ENCODE measurements at places on chromosomes 2 and 18.

DNA sequence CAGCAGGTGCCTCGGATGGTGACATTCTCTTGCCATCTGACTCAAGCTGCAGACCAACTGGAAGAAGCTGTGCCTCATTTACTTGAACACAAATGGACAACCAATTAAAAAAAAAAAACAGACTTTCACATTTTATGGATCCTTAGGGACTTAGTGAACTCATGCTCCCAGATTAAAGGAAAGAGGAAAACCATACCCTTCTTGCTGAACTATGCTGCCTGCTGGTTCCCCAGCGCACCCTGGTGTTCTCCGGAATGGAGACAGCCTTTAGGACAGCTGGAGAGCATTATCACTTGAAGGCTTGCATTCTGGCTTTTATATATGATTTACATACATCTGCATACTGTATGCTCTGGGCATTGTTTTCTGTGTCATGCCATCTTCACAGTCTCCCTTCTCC, 370.7 kb downstream of the SLC4A3 start:
- DNase-seq = no peak

- DNase-seq = no peak
Measured at GRCh38 chr2:1502891-1503304, 89.6 kb downstream of the TPO start.

- DNase-seq = no peak
Measured at GRCh38 chr18:50377061-50377798, 2.4 kb downstream of the SKA1 start.

GRCh38 chr18:68826121-68826520, 28.2 kb downstream of the CCDC102B start:
- no peak for DNase-seq

DNA sequence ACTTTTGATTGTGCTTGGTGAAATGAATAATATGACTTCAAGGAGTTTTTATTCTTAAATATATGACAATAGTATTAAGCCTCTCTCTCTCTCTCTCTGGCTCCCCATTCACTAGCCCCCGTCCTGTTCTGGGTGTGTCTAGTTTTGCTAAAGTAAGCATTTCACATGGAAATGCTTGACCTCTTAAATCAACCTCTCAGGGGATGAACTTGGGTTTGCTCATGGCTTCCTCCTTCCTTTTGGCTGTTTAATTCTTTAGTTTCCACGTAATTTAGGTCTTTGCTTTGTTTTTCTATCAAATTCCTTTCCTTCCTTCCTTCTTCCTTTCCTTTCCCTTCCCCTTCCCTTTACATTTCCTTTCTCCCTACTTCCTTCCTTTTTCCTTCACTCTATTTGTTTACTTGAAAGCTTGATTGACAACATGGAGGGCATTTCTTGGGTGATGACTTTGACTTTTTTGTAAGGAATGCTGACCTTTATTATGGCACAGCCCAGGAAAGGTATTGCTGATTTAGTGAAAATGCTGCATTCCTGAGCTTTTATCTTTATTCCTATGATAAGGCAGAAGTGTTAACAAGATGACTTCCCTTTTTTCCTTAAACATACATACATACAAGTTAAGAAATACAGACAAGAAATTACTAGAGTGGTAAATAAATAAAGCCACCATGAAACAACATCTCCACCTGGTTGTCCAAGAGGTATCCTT, 3.6 kb downstream of the DPP4 start:
- DNase-seq = no peak

- DNase-seq = no peak
Measured at GRCh38 chr2:42191285-42192009, 22.3 kb downstream of the EML4 start.

DNA sequence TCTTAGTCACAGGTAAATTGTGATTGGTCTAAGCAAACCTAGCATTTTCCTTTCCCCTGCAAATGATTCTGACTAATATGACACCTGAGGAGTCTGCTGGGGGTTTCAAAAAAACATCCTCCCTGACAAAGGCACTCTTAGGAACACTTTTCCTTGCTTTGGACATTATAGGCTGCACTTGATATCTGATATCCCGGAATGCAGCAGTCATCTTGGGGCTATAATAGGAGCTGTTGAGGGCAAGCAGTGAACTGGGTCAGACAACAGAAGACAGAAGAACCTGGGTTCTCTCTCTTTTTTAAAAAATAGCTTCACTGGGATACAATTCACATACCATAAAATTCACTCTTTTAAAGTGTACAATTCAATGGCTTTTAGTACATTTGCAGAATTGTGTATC, 229.3 kb downstream of the RAB3GAP1 start:
- DNase-seq = no peak

DNA sequence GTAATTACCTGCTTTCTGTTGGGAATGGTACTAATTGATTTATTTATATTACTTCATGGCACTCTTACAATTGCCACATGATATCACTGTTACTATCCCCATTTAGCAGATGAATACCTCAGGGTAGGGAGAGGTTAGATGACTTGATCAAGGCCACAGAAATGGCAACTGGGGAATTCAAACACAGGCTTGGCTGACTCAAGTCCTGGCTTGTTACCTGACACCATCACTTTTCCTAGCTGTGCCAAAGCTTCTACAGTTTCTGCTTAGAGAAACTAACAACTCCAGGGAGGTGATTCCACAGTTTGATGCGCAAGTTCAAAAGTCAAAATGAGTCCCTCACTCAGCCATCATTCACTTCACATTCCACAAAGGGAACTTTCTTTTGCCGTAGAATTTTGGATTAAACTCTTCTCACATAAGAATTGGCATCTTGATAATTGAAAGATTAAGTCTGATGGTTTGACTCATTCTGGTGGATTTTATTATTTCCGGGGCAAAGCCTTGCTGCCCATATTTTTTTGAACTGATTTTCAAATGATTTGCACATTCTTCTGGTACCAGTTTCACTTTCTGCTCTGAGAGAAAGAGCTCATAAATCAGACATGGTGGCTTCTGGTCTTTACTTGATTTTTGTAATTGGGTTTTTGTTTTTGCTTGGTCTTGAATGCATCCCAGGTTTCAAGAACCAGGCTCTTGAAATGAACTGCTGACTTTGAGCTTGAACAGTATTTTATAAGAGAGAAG, 656.8 kb downstream of the BCL11A start:
- DNase-seq = no peak

- no peak for DNase-seq
Measured at GRCh38 chr18:79905993-79906392, 45.5 kb downstream of the SLC66A2 start.

GRCh38 chr2:234843411-234843810, 108.4 kb upstream of the SH3BP4 start:
- no peak for DNase-seq

- DNase-seq = no peak
Measured at GRCh38 chr2:29526587-29527586, 394.5 kb downstream of the ALK start.

GRCh38 chr18:13245481-13246000, 27.0 kb downstream of the LDLRAD4 start:
- DNase-seq = no peak

DNA sequence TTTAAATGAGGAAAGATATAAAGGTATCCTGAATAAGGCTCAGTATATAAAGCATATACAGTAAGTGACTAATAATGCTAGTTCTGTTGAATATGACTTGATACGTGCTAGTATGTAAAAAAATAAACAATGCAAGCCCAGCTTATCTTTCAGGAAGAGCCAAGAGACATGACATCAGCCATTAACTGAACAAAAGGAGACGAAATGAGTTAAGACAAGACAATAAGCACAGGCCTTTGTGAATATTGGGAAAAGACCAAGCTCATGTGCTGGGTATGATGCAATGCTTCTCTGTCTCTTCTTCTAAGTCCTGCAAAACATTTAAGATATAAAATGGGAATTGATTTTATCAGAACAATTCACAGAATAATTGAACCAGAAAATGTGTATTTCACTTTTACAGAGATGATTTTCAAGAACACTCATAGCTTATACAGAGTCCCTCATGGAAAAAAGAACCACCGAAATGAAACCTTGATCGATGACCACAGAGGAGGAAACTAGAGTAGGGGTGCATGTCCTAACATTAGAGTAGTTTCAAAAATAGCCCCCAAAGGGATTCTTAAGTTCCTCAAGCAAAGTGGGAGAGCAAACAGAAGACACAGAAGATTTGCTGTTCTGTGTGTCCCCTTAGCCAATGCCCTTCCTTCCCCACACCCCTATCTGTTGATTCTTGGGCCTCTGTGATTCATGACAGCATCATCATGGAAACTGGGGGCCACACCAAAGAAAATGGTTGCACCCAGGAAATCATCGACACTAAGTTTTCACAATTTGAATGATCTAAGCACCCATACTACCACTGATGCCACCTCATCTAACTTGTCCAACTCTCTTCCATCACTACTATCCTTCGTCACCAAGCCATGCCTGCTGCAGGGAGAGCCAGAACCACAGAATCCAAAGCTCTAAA, 68.0 kb upstream of the CRIM1 start:
- no peak for DNase-seq

DNA sequence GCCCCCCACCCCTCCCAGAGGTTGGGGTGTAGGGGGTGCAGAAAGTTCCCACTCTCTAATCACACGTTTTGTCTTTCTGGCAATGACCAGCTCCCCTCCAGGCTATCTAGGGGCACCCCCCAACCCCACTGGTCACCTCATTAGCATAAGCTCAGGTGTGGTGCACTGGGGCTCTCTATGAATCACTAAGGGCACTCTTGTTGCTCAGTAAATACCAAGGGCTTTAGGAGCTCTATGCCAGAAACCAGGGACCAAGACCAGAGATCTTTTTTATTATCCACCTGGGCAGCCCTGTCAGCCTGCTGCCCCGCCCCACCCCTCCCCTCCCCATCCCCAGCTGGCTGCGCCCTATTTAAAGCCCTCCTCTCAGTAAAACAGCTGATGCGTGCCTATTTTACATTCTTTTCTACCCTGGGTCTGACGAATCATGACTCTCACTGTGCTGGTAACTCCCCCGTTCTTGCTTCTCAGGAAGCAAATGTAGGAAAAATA, 24.3 kb downstream of the NCK2 start:
- DNase-seq = no peak

- no peak for DNase-seq
Measured at GRCh38 chr2:118558846-118559245, 288.6 kb downstream of the EN1 start.

- peak; percentile 40 for DNase-seq
Measured at GRCh38 chr2:171289991-171290390, 129.3 kb upstream of the TLK1 start.

- DNase-seq = no peak
Measured at GRCh38 chr2:16604236-16604635, 61.4 kb downstream of the CYRIA start.

DNA sequence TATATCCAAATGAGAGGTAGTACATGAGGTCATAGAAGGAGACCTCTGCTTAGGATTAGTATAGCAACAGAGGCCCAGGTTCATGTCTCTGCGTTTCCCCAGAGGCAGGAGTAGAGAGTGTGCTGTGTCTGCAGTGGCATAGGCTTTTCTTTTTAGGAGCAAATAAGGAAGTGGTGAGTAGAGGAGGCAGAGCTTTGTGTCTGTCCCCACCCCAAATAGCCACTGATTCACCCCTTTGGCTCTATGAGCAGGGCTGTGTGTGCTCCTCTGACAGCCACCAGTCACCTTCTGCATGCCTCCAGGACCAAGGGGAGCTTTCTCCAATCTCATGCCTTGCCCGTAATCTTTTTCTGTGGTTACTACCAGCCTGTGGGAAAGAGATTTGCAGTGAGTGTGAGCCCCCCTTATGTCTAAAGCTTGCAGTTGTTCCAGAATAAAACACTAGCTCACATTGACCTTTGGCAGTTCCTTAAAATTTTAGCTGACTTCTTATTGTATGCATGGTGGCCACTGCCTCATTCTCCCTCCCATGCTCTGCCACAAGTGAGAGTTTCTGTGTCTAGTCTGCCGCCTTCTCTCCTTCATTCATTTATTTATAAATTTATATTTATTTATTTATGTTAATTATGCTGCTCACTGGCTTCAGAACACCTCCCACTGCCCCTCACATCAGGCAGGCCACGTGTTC, 23.5 kb upstream of the ELAC1 start:
- DNase-seq = no peak

- DNase-seq = no peak
Measured at GRCh38 chr2:237660381-237660900, 33.1 kb downstream of the LRRFIP1 start.

DNA sequence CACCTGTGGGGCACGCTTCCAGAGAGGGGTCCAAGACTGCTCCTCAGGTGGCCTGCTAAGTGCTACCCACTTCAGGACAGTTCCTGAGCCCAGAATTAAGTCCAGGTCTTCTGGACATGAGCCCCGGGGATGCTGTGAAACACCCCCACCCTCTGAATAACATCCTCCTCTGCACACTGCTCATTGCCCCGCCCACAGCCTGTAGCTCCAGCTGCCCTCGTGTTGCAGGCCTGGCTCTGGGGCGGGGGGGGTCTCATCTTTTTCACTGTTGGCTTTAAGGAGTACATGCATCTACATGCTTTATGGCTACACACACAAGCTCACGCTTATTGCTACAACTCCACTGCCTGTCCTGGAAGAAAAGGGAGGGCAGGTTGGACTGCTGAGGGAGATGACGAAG, 92.8 kb downstream of the PTGR3 start:
- DNase-seq = no peak

- no peak for DNase-seq
Measured at GRCh38 chr18:42330296-42330695, 375.3 kb downstream of the PIK3C3 start.

- DNase-seq = no peak
Measured at GRCh38 chr2:12057436-12058166, 311.2 kb downstream of the LPIN1 start.

DNA sequence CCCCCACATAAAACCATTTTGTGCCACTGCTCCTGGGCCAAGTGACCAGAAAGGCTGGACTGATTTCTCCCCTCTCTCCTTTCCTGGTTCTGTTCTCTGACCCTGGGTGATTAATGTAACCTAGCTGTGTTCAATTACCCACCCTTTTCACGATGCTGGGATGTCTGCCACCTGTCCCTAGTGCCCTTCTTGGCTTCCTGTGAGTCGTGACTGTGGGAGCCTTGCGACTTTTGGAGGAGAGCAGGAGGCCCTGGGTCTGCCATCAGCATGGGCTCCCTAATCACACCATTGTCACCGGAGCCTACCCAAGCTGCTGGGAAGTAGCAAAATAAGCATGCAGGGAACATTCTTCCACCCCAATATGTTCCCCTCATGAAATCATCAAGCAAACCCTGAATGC, 38.3 kb downstream of the SRSF7 start:
- no peak for DNase-seq

GRCh38 chr2:8790739-8791162, 46.7 kb downstream of the KIDINS220 start:
- DNase-seq = no peak

- DNase-seq = peak; percentile 34
Measured at GRCh38 chr2:88690591-88691338, 708 bp upstream of the RPIA start.

DNA sequence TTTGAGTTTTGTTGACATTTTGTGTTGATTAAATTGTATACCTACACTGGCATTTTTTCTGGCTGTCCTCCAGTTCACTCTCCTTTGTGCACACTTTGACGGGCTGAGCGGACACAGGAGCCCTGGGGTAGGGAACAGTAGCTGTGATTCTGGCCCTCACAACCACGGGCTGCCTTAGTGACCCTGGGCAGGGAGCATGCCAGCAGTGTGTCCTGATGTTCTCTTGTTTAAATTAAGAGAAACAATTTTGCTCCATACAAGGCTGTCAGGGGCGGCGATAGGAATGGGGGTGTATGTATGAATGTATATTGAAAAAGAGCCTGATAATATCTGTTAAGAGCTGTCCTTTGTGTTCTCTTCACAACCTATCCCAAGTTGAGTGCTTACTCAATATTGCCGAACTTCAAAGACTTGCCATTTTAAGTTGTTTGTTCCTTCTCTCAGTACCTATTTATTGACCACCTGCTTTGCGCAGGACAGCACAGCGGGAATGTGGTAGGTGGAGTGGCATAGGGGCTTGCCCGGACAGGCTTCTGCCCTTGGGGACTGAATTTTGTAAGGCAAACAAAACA, 103.7 kb upstream of the EML6 start:
- DNase-seq = no peak

- DNase-seq = no peak
Measured at GRCh38 chr2:27857417-27858172, 32.6 kb downstream of the RBKS start.

Data from WERI-Rb-1 (cell line).